ENCODE measurements at places on chromosomes 4 and X. TPM values are rescaled to one million over a fixed set of nuclear protein-coding genes. Genes with fewer than 3 reads are reported as not detected.

DNA sequence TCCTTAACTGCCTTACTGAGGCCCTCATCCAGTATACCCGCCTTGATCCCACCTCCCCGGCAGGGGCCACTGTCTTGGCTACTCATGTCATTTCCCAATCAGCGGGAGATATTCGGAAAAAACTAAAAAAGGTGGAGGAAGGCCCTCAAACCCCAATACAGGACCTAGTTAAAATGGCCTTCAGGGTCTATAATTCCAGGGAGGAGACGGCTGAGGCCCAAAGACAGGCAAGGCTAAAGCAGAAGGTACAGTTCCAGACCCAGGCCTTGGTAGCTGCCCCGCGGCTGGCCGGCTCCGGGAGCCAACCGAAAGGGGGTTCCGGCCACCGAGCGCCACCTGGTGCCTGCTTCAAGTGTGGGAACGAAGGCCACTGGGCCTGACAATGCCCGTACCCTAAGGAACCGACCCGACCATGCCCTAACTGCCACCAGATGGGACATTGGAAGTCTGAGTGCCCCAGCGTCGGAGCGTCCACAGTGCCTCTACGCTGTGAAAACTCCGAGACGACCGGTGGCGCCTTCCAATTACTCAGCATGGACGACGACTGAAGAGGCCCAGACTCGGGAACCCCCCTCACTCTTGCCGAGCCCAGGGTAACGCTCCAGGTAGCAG, 959.6 kb downstream of the RPA4 start:
- H3K4me3 ChIP-seq: no peak overlapping the region
- H3K27ac ChIP-seq: no peak overlapping the region
- DNase-seq: no peak
- no peaks in the 10 kb centered on the region for H3K4me1 ChIP-seq
- H3K36me3 ChIP-seq: peaks cover 3% of the 10 kb centered on the region

DNA sequence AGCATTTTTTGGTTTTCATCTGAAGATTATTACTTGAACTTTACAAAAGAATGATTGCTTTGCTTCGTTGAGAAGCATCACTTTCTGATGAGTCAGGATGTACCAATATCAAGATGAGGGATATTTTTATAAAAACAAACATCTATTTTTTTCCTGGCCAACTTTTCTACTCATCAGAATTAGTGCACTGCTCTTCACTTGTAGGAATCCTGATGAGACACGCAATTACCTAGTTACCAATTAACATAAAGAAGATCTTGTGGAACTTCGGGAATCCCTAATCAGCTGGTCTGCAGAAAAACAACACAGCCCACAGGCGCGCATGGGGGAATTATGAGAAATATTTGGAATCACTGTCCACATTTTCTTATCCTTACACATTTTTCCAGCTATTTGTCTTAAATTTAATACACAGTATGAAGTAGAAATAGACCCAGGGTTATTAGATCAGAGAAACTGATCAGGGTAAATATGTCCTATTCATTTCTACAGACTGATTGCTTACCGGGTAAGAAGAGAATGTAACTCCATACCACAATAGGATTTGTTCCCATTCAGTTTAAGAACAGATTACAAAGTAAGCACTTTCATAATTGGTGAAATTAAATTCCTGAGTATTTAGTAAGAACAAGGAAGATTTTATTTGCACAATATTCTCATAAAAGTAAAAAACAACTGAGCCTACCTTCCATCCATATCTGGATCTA, 50.9 kb downstream of the MFAP3L start:
- no peaks in the 10 kb centered on the region for H3K36me3 ChIP-seq
- no peak for DNase-seq
- peaks cover 10% of the 10 kb centered on the region for H3K27me3 ChIP-seq
- no peak overlapping the region for H3K27ac ChIP-seq
- no peaks in the 10 kb centered on the region for H3K4me1 ChIP-seq
- H3K4me3 ChIP-seq: no peak overlapping the region

- H3K27me3 ChIP-seq: no peaks in the 10 kb centered on the region
- H3K4me3 ChIP-seq: no peak overlapping the region
- H3K36me3 ChIP-seq: peaks cover 4% of the 10 kb centered on the region
- no peak for DNase-seq
- H3K4me1 ChIP-seq: peaks cover 5% of the 10 kb centered on the region
Measured at GRCh38 chrX:39845233-39845632, 252.5 kb downstream of the BCOR start.

GRCh38 chrX:63661676-63662075, 123.3 kb downstream of the ARHGEF9 start:
- H3K27me3 ChIP-seq: no peaks in the 10 kb centered on the region
- no peaks in the 10 kb centered on the region for H3K4me1 ChIP-seq
- H3K27ac ChIP-seq: no peak overlapping the region
- no peak overlapping the region for H3K4me3 ChIP-seq

- no peaks in the 10 kb centered on the region for H3K27me3 ChIP-seq
- no peaks in the 10 kb centered on the region for H3K36me3 ChIP-seq
- H3K4me3 ChIP-seq: no peak overlapping the region
- H3K4me1 ChIP-seq: no peaks in the 10 kb centered on the region
Measured at GRCh38 chr4:79163981-79164490, 161.8 kb downstream of the NAA11 start.

DNA sequence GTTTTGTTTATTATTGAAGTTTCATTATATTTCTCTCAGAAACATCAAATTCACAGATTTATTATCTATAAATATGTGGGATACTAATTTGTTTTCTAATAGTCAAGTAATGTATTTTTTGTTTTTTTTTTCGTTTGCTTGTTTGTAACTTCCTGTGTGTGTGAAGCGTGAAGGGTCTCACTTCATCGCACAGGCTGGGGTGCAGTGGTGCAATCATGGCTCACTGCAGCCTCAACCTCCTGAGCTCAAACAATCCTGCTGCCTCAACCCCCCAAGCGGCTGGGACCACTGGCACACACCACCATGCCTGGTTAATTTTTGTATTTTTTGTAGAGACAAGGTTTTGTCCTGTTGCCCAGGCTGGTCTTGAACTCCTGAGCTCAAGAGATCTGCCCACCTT, 55.1 kb downstream of the SH3RF1 start:
- no peaks in the 10 kb centered on the region for H3K36me3 ChIP-seq
- no peaks in the 10 kb centered on the region for H3K4me1 ChIP-seq
- peaks cover 3% of the 10 kb centered on the region for H3K27me3 ChIP-seq
- no peak for DNase-seq
- H3K4me3 ChIP-seq: no peak overlapping the region

- H3K27me3 ChIP-seq: no peaks in the 10 kb centered on the region
- peaks cover 35% of the 10 kb centered on the region for H3K36me3 ChIP-seq
- DNase-seq: no peak
- no peak overlapping the region for H3K4me3 ChIP-seq
Measured at GRCh38 chr4:2814627-2815270, 21.9 kb downstream of the SH3BP2 start.

DNA sequence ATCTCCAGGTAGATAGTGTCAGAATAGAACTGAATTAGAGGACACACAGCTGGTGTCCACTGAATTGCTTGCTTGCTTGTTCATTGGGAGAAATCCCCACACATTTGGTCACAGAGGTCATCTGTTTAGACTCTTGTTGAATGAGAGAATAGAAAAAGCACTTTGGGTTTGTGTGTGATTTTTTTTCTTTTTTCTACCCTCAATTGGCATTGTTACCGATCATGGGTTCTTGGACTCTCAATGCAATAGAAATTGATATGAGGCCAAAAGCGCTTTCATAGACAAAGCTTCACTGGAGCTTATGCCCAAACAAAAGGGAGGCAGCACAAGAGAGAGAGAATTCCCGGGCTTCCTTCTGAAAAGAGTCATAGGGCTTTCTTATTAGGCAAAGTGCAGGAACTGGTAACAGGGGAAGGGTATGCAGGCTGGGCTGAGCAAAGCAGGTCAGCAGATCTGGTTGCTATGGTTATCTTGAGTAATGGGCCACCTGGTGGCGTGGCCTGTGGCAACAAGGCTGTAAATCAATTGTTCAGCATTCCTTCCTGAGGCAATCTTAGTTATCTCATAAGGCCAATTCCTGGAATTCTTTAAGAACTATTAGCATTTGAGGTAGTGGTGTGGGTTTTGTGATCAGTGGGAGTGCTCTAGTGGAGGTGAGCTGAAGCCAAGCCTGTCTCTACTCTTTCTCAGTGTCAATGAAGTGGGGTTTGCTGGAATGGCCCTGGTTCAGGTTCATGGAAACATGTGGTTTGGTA, 5.3 kb upstream of the GPR82 start:
- H3K27ac ChIP-seq: no peak overlapping the region
- H3K4me1 ChIP-seq: peaks cover 34% of the 10 kb centered on the region
- peaks cover 28% of the 10 kb centered on the region for H3K36me3 ChIP-seq

GRCh38 chr4:173675446-173675845, 145.4 kb upstream of the HAND2 start:
- no peak overlapping the region for H3K27ac ChIP-seq
- H3K36me3 ChIP-seq: no peaks in the 10 kb centered on the region
- no peak overlapping the region for H3K4me3 ChIP-seq
- H3K27me3 ChIP-seq: peaks cover 11% of the 10 kb centered on the region
- H3K4me1 ChIP-seq: no peaks in the 10 kb centered on the region
- DNase-seq: no peak

DNA sequence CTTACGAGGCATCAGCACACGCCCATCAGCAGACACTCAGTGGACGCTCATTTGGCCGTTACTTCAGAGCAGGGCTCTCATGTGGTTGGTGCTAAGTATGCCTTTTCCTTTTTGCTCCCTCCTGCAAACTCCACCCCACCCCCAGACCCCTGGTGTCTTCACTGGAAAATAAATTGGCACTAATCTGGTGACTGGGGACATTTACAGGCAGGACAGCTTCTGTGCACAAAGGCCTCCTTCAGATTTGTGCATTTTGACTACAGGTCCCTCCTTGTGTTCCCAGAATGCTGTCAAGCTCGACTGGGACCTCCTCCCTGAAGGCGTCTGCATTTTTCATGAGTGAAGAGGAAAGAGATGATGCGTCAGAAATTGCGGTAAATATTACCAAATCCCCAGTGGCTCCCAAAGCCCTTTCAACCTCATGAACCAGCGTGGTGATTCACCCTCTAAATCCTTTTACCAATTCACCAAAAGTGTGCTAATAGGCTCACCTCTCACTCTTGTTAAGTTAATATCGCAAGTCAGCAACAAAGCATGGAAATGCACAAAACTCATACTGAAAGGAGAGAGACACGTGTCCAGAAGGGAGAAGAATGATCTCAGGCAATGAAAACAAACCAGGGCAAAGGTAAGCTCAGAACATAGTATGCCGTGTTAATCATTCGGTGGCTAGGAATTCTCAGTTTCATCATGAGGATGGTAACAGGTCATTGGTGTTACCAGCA, 119.0 kb downstream of the NKX6-1 start:
- no peak overlapping the region for H3K27ac ChIP-seq
- no peaks in the 10 kb centered on the region for H3K36me3 ChIP-seq
- no peaks in the 10 kb centered on the region for H3K4me1 ChIP-seq
- no peak overlapping the region for H3K4me3 ChIP-seq

GRCh38 chr4:120819805-120820437, 102.6 kb downstream of the PRDM5 start:
- peaks cover 5% of the 10 kb centered on the region for H3K4me1 ChIP-seq
- H3K27me3 ChIP-seq: peaks cover 2% of the 10 kb centered on the region
- no peak overlapping the region for H3K4me3 ChIP-seq
- no peak for DNase-seq
- H3K27ac ChIP-seq: no peak overlapping the region

HDAC6 gene
- 59.2 TPM for total RNA-seq

ADH1C gene
- total RNA-seq: not detected

SPIN2A gene
- 0.54 TPM for total RNA-seq

SPATA4 gene
- not detected for total RNA-seq

ARX gene
- not detected for total RNA-seq

SPRY1 gene
- 52.0 TPM for total RNA-seq

FRG2 gene
- total RNA-seq: not detected

Measured in activated CD4-positive, alpha-beta T cell treated with anti-CD3 and anti-CD28 coated beads for 36 hours (primary cell).